CMK (cell line): ENCODE measurements at places on chromosomes 5 and 9.

- no peak for DNase-seq
Measured at GRCh38 chr9:134152022-134152448, 12.3 kb downstream of the RNU6ATAC start.

DNA sequence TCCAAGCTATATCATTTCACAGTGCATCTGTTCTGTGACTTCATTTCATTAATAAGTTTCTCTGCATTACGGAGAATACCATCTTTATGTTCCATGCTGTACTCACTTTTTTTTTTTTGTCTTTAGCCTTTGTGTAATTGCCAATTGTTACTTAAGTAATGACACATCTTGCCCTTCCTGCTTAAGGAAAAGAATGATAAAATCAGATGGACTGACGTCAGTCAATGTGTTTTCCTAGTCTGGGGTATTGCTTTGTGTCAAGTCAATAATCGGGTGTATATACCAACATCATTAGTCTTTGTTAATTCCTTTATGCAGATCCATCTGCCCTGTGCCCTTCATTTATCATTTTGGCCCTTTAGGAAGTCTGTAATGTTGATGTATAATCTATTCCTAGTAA, 133.5 kb downstream of the CD180 start:
- DNase-seq: no peak

- DNase-seq: no peak
Measured at GRCh38 chr5:138831703-138832102, 43.4 kb downstream of the LRRTM2 start.

GRCh38 chr9:87876708-87877107, 6.0 kb upstream of the SPATA31E1 start:
- DNase-seq: no peak

- no peak for DNase-seq
Measured at GRCh38 chr5:138369706-138370105, 17.2 kb downstream of the KDM3B start.

GRCh38 chr9:74887041-74887980, at the start of gene TRPM6:
Gene TRPM6, minus strand, starts transcription at chr9:74887921. Its CDS starts 65 bp downstream, at chr9:74887856.
- DNase-seq: peak; percentile 2

DNA sequence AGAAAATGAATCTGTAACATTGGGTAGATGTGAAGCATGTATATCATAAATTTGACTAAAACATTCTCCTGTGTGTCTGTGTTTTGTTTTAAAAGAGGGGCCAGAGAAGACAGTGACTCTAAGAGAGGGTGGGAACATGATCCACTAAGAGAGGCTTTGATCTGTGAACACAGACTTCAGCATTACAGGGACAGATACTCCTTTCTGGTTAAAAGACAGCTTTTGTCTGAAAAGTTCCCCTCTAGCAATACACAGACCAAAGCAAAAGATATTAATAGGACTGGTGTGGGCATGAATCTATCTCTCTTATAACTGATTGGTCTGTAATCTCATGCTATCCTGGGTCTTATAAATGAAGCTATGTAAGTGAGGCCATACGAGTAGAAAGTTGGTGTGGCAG, 150.9 kb downstream of the NUDT12 start:
- no peak for DNase-seq

GRCh38 chr5:4124221-4124970, 528.8 kb downstream of the IRX1 start:
- DNase-seq: no peak

GRCh38 chr9:100819980-100820379, 208.5 kb upstream of the PLPPR1 start:
- DNase-seq: no peak

DNA sequence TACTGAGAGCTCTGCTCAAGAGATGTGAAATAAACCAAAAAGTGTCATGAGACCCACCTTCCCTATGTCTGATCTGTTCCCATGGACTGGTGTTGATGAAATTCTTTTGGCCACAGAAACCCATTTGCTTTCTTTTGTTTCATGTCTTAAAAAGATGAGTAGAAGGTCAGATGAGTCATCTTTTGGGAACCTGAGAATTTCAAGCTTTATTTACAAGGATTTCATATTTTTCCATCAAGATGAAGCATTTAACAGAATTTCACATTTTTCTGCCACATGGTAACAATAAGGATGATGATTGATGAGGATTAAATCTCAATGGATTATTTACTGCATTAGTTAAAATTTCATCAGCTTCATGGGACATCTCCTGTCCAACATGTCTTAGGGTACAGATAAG, 337.8 kb downstream of the DEPDC1B start:
- DNase-seq: no peak

- DNase-seq: no peak
Measured at GRCh38 chr9:128629136-128629535, 27.5 kb downstream of the DYNC2I2 start.

- no peak for DNase-seq
Measured at GRCh38 chr9:91379426-91379825, 17.7 kb upstream of the AUH start.

GRCh38 chr5:30041831-30042385, 1151.6 kb upstream of the CDH6 start:
- DNase-seq: no peak

- DNase-seq: no peak
Measured at GRCh38 chr5:80711938-80712337, 57.2 kb upstream of the DHFR start.

GRCh38 chr5:2147504-2148311, 265.0 kb upstream of the IRX4 start:
- no peak for DNase-seq
